ENCODE measurements at places on chromosomes 13 and 19.

DNA sequence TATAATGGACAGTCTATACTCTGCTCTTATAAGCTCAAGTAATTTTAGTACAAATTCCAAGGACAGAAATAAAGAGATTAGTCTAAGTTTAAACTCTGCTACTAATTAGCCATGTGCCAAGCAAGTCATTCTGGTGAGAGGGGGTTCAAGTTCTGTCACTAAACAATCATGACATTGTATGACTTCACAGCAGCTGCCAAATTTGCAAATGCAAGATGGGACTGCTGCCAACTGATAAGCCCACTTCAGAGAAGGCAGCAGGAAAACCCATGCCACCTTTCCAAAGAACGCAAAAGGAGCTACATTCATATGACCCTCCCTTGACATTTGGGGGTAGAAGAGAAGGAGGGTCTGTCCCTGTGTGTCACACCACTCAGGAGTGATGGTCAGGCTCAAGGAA lies 60.7 kb upstream of the RFXAP start:
- DNase-seq: no peak

DNA sequence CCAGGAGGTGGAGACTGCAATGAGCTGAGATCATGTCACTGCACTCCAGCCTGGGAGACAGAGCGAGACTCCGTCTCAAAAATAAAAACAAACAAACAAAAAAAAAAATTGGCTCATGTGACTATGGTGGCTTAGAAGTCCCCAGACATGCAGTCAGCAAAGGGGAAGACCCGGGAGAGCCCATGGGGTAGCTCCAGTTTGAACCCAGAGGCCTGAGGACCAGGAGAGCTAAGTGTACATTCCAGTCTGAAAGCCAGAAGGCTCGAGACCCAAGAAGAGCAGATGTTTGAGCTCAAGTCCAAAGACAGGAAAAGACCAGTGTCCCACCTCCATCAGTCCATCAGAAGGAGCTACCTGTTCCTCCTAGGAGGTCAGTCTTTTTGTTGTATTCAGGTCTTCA lies 175.2 kb downstream of the TSHZ3 start:
- DNase-seq: no peak

GRCh38 chr13:46822551-46822950 lies 25.6 kb upstream of the ESD start:
- DNase-seq: no peak

DNA sequence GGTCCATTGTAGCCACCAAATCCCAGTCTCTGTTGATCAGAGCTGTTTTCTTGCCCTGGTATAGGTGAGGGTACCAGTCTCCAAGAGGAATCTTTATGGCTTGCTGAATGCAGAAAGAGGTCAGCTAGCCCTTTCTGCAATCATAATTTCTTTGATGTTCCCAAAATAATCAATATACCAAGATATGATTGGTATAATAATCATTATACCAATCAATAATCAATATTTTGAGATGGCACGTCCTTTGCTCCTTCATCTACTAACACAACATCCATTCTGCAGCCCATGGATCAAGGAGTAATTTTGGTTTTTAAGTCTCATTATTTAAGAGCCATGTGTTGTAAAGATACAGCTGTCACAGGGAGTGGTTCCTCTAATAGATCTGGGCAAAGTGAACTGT lies 31.5 kb upstream of the CHST8 start:
- no peak for DNase-seq

- no peak for DNase-seq
Measured at GRCh38 chr13:68099631-68100030, 869.5 kb upstream of the PCDH9 start.

GRCh38 chr13:98175823-98176222 lies 1.2 kb downstream of the RNF113B start:
- DNase-seq: no peak

- DNase-seq: no peak
Measured at GRCh38 chr13:29698106-29698505, 102.6 kb upstream of the SLC7A1 start.

- DNase-seq: no peak
Measured at GRCh38 chr13:42984691-42985090, 7.3 kb downstream of the EPSTI1 start.

- DNase-seq: no peak
Measured at GRCh38 chr13:76852986-76853385, 33.2 kb downstream of the KCTD12 start.

DNA sequence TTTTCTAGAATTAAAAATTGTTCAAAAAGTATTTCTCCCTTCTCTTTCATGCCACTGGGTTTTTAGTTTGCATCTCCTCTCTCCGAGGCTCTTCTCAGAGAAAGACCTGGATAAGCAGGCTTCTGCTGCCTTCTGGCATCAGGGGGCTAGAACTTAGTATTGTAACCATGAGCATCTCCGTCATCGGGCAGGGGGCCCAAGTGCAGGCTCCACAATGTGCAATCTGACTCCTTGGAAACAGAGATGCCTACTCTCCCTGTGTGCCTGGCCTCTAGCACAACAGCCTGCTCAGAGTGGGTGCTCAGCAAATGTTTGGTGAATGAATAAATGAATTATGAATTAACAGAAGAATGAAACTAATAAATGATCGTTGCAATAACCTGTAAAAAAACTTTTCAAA lies 45.6 kb upstream of the MTIF3 start:
- DNase-seq: no peak

DNA sequence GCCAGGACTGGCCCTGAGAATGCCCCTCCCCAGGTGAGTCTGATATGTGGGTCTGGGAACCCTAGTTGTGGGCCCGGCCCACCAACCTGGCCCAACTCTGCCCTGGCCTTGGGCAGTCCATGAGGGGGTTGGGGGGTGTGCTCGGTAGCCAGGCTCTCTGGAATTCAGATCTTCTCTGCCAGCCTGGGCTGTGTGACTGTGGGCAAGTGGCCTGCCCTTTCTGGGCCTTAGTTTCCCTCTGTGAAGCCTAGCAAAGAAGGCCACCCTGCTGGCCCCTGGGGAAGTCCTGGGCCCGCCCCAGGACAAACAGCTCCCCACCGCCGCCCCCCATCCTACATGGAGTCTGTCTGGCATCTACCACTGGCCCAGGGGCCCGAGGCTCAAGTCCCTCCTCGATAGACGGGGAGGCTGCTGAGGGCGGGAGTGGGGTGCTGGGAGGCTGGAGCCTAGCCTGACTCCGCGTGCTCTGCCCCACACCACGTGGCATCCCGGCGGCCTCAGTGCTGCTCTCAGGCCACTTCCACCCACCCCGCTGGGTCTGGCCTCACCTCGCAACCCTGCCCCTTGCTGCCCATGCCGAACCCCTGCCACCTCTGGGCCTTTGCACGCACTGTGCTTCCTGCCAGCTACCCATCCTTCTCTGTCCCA lies 8.3 kb upstream of the TBXA2R start:
- DNase-seq: no peak

DNA sequence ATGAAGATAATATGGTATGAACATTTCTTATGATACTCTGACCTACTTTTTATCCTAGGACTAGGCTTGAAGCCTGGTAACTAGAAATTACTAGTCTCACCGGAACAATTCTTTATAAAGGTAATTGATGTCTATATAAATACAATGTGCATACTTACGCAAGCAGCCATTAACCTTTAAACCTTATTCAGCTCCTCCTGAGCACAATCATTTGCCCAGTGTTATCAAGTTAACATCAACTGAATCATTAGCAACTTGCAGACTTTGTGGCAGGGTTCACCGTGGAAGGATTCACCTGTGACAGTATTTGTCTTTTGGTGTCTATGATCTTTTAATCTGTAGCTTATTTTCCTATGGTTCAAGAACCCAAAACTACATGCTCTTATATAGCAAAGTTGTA lies 508.6 kb upstream of the KLHL1 start:
- DNase-seq: no peak

- no peak for DNase-seq
Measured at GRCh38 chr19:46605356-46605821, 4.3 kb downstream of the CALM3 start.

GRCh38 chr19:53906211-53907192 lies 2.6 kb upstream of the CACNG7 start:
- peak; percentile 65 for DNase-seq

DNA sequence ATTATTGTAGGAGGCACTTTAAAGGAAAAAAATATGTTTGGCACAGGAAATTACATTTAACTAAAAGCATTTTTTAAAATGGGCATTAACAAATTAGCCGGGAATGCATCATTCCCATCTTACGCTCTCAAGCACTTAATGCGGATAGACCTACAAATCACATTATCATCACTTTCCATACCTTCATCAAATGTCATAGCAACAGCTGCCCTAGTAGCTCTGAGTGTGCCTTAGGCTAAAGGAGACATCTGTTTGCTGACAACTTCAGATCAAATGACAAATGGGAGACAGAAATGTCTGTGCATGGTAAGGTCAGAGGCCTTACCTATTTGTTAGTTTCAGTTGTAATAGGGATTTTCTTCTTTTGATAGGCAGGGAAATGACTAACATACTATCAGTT lies 773.2 kb upstream of the SLC10A2 start:
- no peak for DNase-seq

DNA sequence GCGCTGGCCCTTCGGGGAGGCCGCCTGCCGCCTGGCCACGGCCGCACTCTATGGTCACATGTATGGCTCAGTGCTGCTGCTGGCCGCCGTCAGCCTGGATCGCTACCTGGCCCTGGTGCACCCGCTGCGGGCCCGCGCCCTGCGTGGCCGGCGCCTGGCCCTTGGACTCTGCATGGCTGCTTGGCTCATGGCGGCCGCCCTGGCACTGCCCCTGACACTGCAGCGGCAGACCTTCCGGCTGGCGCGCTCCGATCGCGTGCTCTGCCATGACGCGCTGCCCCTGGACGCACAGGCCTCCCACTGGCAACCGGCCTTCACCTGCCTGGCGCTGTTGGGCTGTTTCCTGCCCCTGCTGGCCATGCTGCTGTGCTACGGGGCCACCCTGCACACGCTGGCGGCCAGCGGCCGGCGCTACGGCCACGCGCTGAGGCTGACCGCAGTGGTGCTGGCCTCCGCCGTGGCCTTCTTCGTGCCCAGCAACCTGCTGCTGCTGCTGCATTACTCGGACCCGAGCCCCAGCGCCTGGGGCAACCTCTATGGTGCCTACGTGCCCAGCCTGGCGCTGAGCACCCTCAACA lies 1.2 kb downstream of the F2RL3 start:
- no peak for DNase-seq

GRCh38 chr13:45621950-45622349 lies 6.4 kb upstream of the ERICH6B start:
- no peak for DNase-seq

GRCh38 chr19:51098365-51099046 lies 9.7 kb downstream of the CTU1 start:
- DNase-seq: no peak

DNA sequence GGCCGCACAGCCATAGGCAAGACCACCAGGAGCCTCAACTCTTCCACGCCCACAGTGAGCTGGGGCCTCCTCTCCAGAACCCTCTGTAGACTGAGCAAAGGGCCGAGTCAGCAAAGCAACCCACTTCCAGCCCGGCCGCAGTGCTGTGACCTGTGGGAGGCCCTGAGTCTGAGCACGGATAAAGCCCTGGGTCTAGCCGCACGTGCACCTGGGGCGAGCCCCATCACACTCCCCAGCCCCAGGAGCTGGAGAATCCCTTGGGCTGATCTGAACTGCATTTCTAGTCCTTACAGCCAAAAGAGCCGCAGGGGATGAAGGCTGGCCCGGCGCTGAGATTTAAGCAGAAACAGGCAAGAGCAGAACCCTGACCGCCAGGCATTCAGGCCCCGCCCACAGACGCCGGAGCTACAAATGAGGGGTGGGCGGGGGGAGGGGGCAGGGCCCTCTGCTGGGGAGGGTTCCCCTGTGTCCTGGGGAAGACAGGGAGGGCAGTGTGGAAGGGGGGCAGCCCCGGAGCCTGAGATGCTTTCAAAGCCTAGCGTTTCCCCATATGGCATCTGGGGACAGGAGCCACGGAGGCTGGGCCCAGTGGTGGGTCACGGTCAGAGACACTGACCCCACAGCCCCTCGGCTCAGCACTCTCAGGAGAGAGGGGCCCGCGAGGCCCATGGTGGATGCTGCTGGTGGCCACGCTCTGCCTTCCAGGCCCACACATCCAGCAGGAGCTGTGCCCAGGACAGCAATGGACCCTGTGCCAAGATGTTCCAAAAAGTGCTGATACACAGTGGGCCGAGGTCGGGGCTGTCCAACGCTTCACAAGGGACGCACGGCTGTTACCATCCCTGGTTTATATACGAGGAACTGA lies 4.9 kb downstream of the TMEM259 start:
- DNase-seq: no peak

GRCh38 chr19:49011194-49011593 lies 5.7 kb downstream of the LHB start:
- no peak for DNase-seq

DNA sequence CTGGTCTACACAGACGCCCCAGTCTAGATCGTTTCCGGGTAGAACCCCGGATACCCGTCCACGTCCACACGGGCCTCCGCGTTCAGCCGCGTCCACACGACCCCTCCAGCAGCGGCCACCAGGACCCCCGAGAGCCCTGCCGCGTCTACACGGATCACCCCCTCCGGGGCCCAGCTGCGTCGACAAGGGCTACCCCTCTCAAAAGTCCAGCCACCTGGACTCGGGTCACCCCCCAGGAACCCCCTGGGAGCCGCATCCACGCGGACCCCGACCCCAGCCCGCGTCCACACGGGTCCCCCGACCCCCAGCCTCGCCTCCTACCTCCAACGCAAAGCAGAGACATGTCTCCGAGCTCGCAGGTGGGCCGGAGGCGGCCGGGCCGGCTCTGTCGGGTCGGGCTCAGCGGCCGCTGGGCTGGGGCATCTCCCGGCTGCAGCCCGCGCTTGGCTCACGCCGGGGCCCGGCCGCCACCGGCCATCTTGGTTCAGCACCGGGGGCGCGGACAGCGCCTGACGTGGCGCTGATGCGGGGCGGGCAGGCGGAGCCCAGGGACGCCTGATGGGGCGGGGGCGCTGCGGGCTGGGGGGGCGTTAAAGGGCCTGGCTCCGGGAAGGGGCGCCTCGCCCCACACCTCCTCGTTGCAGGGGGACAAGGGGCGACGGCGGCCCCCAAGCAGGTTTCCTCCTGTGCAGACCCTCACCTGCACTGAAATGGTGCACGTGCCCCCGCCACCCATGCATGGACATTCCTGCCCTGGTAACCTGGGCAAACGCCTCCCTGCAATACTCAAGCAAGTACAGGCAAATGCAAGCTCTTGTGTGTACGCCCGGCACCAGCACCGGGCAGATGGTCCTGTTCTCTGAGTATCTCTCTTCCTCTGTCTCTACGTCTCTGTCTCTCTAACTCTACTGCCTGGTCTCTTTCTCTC lies at the start of gene UNC13A:
Gene UNC13A, minus strand, starts transcription at position 498 of the 928 bp plus-strand sequence. Its CDS starts 155 bp downstream, at position 343.
- peak; percentile 78 for DNase-seq

DNA sequence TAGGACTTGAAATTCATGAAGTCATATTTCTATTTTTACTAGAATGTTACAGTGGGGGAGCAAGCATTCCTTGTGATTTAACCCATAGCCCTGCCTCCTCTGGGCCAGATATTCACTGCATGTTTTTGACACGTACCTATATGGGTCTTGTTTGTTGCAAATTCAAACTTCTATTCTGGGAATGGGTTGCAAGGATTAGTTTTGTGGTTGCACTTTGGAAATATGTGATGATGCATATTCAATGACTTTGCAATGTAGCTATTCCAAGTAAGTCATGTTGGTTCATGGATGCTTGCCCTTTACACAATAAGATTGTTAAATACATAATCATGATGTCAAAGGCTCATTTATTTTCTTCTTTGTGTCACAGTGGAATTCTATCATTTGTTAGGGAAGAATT lies 440.8 kb downstream of the TDRD3 start:
- no peak for DNase-seq

- DNase-seq: no peak
Measured at GRCh38 chr19:2560369-2560768, 84.4 kb downstream of the GADD45B start.

All from neural crest cell (in vitro differentiated cells).